RWPE1 (cell line): ENCODE measurements at places on chromosomes 1 and 21.

- DNase-seq, result no peak
Measured at GRCh38 chr1:60145771-60146170, 72.2 kb upstream of the C1orf87 start.

- DNase-seq, result no peak
Measured at GRCh38 chr1:42935971-42936308, 22.7 kb downstream of the SLC2A1 start.

DNA sequence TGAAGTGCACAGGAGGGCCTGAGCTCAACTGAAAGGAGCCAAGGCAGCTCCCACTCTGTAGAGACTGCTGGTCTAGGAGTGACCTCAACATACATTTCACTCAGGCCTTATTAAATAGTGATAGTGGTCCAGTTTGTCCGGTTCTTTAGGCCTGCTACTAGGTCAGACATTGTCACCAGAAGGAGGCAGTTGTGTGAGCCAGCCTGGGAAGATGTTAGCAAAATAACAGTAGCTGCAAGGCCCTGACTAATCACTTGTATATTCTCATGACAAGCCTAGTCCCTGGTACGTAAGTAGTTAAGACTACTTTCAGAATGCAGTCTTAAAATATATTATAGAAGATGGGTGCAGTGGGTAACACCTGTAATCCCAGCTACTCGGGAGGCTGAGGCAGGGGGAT lies 264.0 kb upstream of the CAMK1G start:
- DNase-seq, result peak; percentile 41

DNA sequence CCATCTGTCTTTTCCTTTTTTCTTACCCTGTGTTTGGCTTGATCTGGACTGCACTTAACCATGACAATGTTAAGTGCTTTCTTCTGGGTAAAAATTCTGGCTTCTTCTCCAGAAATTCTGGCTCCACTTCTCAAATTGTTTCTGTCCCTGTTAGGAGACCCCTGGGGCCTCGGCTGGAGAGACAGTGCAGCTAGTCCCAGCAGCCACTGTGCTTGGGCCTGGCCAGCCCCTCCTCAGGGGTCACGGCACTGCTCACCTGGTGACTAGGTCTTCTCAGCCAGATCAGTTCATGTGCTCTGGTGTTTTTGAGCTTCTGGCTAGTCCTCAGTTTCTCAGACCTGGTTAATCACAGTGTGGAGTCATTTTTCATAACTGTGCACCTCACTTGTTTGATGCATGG lies 72.4 kb downstream of the ADARB1 start:
- DNase-seq, result no peak

DNA sequence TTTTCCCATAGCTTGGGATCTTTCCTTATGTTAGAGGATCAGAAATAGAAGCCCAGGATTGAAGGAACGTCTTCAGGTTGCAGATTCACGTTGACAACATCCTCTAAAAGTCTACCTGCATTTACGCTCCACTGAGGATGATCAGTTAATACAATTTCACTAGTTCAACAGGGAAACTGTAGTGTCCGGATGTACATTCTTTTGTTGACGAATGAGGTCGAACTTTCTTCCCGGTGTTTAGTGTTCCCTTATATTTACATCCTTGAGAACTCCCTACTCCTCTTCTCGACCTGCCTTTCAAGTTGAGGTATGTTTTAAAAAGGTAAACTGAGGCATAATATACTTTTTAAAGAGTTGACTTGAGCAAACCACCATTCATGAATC lies 74.8 kb downstream of the SIK1 start:
- no peak for DNase-seq

GRCh38 chr1:81670286-81670685 lies 130.4 kb upstream of the ADGRL2 start:
- peak; percentile 30 for DNase-seq

DNA sequence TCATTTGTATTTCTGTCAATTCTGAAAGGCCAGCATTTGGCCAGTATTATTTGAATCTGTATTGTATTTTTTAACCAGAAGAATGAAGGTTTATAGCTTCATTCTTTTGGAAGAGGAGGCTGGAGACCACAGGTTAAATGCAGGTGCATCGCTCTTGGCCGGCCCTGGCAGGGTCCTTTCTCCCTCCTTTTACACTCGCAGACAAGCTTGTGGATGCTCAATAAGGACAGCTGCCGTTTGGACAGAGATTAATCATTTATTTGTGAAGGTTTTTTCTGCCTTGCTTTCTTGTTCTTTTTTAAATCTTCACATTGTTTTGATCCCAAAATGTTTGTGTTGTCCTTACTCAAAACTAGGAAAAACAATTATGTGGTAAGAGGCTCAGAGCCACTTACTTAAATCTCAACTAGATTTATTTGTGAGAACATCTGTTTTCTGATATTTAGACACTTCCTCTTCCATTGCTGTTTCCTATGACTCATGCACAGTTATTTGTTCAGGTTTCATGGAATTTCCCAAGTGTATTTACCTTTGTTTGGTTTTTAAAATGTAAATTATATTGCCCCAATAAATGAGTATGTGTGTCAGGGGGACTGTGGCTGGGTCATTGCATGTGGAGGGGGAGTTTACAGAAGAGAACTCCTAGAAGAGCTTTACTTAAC lies 46.7 kb upstream of the LAMC2 start:
- peak; percentile 31 for DNase-seq

DNA sequence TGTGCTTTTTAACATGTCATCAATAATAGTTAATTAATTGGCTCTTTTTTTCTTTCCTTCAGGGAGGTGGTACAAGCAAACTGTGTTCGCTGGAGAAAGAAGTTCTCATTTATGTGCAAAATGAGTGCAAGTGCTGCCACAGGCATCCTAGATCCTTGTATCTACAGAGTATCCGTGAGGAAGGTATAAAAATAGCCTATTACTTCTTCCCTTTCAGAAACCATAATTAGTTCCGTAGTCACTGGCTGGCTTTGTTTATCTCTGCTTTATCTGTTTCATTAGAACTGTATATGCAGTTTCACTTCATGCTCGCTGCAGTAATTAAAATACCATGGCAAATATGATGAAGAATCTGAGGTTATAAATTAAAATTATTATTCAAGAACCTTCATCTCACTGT lies 40.6 kb downstream of the EEIG2 start:
- DNase-seq, result no peak

- no peak for DNase-seq
Measured at GRCh38 chr1:170836141-170836540, 99.2 kb upstream of the MROH9 start.

DNA sequence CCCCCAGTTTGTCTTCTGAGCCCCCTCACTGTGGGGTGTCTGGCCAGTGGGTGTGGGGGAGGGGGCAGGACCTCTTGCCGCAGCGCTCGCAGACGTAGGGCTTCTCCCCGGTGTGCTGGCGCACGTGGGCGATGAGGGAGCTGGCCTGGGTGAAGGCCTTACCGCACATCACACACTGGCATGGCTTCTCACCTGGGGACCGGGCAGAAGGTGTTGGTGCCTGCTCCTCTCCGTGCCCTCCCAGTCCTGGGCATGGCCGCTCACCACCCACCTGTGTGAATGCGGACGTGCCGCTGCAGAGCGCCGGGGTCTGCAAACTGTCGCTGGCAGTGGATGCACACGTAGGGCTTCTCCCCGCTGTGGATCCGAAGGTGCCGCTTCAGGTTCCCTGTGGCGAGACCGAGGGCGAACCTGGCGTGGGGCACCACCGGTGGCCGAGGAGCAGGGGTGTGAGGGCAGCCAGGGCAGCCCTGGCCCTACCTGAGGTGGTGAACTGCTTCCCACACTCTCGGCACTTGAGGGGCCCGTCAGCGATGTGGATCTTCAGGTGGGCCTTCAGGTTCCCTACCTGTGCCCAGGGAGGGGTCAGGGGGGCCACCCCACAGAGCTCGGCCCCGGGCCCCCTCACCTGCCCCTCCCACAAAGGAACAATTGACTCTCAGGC lies 32.4 kb downstream of the ZBTB17 start:
- no peak for DNase-seq

DNA sequence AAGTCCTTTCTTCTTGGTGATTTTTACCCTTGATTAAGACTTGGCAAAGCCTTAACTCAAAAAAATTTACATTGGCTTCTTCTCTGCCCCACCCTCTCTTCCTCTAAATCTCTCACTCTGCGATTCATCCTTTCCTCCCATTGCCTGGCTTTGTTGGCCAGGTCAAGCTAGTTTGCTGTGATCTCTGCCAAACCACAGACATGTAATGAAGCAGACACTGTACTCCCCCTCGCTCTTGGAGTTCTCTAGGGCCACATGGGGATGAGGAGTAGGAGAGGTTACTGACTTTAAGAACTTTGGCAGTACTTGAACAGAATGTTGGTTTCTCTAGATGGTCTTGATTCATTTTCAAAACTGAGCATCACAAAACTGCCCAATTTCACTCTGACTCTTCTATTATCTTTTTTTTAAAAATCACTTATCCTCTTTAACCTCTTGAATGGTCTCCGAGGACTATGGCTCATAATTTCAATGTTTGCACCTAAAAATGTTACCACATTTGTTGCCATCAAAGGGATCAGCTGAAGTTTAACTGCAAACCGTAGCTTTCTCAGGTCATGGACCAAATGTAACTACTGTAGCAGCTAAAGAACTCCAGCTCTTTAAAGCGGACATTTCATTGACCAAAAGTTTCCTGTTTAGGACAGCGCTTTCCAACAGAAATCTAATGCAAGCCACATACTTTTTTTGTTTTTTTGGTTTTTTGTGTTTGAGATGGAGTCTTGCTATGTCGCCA lies 62.7 kb upstream of the IPO9 start:
- peak; percentile 41 for DNase-seq

- DNase-seq, result no peak
Measured at GRCh38 chr1:36284061-36284460, 22.1 kb upstream of the SH3D21 start.

- peak; percentile 89 for DNase-seq
Measured at GRCh38 chr1:4650481-4650880, 3.9 kb upstream of the AJAP1 start.

- peak; percentile 73 for DNase-seq
Measured at GRCh38 chr1:160428655-160429054, 28.3 kb downstream of the VANGL2 start.

DNA sequence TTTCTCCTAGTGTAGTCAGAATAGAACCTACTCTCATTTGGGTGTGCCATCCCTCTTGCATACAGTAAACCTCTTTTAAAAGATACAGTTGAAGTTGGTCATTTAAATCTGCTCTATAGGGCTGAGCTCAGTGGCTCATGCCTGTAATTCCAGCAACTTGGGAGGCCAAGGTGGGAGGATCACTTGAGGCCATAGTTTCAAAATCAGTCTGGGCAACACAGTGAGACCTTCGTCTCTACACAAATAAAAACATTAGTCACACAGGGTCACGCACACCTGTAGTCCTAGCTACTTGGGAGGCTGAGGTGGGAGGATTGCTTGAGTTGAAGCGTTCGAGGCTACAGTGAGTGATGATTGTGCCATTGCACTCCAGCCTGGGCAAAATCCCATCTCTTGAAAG lies 183.8 kb downstream of the LHX8 start:
- no peak for DNase-seq

- no peak for DNase-seq
Measured at GRCh38 chr1:38098101-38098847, 51.7 kb upstream of the POU3F1 start.

DNA sequence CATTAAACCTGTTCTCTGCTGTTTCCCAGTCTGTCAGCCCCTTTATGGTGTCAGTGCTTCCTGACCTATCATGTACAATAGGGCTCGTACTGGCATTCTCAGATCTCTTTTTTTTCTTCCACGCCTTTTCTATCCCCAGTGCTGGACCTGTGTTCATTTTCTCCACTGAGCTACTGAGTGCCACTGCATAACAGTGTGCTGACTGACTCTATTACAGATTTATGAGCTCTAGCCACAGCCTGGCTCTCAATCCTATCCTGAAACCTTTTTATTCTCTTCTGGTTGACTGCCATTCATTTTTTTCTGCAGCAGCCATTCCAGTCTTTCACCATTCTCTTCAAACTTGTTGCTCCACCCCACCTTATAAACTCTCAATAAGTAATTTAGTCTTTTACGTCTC lies 59.6 kb upstream of the MACF1 start:
- DNase-seq, result no peak

GRCh38 chr1:202227997-202228401 lies 34.4 kb downstream of the LGR6 start:
- no peak for DNase-seq

GRCh38 chr1:210608767-210609166 lies 280.1 kb downstream of the HHAT start:
- no peak for DNase-seq

GRCh38 chr1:175580841-175581240 lies 162.6 kb downstream of the TNR start:
- no peak for DNase-seq

GRCh38 chr1:31617916-31618746 lies 642 bp downstream of the HCRTR1 start:
- DNase-seq, result peak; percentile 33

GRCh38 chr1:11654137-11654938 lies at the start of the genes FBXO2 and FBXO44:
FBXO2 (minus strand) TSS chr1:11654429; CDS start chr1:11654340, 89 bp downstream.
FBXO44 (plus strand) TSS chr1:11654877; CDS start chr1:11655836, 959 bp downstream.
- DNase-seq, result peak; percentile 73

DNA sequence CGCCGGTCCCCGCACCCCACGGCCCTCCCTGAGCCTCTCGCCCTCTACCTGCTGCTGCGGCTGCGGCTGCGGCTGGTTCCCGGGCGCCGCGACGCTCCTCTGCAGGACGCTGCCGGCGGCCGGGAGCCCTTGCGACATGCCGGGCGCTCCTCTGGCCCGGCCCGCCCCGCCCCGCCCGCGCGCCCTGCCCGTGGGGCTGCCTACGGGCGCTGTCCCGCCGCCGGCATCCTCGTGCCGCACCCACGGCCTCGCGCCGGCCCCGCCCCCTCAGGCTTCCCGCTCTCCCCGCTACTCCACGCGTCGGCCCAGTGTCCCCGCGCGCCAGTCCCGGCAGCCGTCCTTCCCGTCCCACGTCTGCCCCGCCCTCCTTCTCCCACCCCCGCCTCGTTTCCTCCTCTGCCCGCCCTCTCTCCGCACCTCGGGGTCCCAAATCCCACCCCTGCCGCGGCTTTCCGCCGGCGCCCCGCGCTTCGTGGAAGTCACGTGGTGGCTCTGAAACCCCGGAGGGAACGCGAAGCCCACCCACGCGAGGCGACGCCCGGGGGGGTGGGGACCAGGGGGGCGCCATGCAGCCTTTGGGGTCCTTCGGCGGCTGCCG lies at the start of gene BATF3:
Gene BATF3, minus strand, starts transcription at position 216 of the 598 bp plus-strand sequence. Its CDS starts 78 bp downstream, at position 138.
- no peak for DNase-seq

GRCh38 chr21:34511181-34511580 lies 829 bp downstream of the KCNE1 start:
- no peak for DNase-seq

DNA sequence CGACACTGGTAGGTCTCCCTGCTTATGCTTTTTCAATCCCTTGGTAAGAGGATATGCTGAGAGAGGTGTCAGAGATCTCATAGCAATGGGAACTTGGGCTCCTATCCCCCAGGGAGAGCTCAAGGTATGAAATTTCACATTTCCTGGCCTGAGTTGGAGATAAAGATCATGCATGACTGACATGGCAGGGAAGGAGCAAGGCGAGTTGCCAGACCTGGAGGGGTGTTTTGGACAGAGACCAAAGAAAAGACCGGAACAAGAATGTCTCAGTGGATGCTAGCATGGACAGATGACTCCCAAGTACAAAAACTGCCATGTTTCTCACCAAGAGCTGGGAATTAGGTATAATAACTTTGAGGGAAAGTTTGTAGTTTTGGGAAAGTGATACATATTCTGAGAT lies 334.1 kb upstream of the B3GALT2 start:
- DNase-seq, result no peak

- no peak for DNase-seq
Measured at GRCh38 chr1:78712467-78713051, 62.9 kb downstream of the IFI44 start.
